ENCODE measurements at places on chromosomes 16 and 17.
A peak's percentile ranks its signal among the peaks of the same experiment; 100 is the strongest.

- DNase-seq, result no peak
These were observed 1.1 kb upstream of the LCMT1 start for GRCh38 chr16:25110387-25110947.

- DNase-seq, result no peak
These were observed 5.7 kb downstream of the SDK2 start for GRCh38 chr17:73638556-73638955.

DNA sequence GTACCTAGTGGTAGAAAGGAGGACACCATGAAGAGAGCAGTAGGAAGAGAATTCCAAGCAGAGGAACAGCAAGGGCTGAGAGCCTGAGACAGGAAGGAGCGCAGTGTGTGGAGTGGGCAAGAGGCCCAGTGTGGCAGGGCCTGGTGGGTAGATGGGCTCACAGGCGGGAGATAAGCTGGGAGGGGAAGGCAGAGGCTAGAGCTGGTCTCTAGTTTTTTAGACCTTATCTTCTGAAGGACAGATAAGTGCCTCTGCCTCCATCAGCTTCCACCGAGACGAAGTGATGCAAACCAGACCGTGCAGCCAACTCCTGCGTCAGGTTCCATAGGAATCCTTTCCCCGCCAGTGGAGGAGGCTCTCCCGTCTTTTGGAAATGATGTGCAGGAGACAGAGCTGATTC lies 33.6 kb downstream of the CDH1 start:
- no peak for DNase-seq

- DNase-seq, result no peak
These were observed 161.2 kb upstream of the IRX3 start for GRCh38 chr16:54447576-54448440.

DNA sequence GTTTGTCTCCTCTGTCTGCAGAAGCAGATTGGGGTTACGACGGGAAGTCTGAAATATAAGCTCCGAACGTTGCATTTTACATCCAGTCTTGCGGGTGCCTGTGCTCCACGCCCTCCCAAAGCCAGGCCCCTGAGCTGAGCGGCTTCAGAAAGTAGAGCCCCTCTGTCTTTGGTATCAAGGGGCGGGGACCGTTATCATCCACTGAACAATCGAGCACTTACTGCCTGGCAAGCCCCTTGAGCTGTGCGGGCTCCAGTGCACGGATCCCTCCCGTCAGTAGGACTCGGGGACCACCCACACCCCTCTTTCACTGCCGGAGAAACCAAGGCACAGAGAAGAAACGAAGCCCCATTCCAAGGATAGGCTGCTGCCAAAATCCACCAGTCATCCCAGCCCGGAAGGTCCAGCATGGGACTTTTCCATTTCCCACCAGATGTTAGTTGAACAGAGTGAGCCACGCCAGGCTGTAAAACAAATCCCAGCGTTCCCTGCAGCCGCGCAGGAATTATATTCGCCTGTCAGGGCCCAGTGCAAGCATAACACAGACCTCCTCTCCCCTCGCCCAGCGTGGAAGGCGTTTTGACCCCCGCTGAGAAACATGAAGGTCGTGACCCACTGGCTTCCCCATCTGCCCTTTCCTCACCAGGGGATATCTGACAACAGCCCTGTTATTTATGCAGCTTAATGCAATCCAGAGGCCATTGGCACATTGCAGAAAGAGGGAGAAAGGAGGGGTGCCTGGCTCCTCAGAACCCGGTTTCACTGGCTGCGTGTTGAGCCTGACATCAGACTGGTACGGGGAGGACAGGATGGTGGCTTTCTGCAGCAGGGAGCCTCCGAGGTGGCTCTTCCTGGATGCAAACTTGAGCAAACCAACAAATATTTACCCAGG lies 212.2 kb upstream of the FOXF1 start:
- DNase-seq, result no peak

GRCh38 chr17:50547736-50548083 lies 736 bp downstream of the SPATA20 start:
- DNase-seq, result no peak

DNA sequence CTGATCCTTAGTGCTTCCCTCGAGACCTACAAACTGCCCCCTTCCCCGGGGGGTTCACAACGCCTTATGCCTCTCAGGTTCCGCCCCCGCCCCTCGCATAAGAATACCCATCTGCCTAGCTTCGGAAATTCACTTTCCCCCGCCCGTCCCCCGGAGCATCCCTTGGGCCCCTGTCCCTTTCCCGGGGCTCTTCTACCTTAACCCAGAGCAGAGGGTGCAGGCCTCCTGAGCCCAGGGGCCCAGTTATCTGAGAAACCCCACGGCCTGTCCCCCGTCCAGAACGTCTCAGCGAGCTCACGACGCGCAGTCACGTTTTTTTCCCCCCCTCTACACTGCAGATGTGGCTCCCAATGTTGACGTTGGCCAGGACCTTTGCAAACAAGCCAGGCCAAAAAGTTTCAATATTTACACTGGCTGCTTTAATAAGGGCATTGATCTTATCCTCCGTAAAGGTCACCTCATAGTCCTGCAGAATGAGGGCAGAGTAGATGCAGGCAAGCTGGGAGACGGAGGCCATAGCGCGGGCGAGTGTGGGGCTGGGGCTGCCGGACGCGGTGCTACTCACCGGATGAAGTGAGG lies 1.4 kb upstream of the NBR1 start:
- DNase-seq, result no peak

DNA sequence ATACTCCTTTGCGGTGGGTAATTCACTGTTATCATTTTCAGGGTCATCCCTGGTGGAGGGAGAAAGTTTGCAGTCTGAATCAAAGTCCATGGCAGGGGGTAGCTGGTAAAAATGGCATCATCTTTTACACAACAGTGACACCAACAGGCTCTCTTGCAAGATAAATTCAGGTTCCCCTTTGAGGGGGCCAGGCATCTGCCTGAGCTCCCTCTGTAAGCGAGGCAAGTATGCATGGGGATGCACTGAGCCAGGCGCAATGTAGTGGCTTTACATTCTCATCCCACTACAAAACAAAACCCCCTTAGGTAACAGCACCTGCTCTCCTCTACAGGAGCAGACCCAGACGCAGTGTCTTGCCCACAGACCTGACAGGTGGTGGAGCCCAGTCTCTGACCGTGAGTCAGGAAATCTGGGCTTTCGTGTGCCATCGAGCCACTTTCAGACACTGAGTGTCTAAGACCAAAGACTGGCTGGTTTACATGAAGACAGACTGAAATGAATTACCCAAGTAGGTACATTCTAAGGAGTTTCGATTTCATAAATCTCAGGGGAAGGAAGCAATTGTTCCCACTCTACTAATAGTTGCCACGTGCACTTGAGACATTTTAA lies 17.7 kb downstream of the LITAFD start:
- DNase-seq, result no peak

GRCh38 chr16:81088836-81089235 lies 7.4 kb downstream of the GCSH start:
- DNase-seq, result no peak

DNA sequence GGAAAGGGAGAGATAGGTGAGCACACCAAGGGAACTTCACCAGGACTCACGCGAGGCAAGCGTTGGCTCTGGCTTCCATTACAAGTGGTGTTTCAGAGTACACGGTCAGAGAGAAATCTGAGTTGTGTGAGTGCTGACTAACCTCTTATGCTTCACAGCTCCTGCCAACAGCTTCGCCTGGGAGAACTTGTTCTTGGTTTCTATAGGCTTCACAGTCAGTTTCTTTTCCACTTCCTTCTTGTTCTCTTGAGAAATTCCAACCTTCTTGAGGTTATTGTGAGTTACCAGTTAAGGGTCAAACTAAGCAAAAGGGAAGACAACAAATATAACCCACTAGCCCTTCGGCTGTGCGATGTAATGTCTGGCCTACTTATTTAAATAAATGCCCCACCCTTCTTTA lies 18.9 kb downstream of the PSME3IP1 start:
- DNase-seq, result no peak

GRCh38 chr17:50459756-50460155 lies 8.9 kb downstream of the CHAD start:
- DNase-seq, result no peak

DNA sequence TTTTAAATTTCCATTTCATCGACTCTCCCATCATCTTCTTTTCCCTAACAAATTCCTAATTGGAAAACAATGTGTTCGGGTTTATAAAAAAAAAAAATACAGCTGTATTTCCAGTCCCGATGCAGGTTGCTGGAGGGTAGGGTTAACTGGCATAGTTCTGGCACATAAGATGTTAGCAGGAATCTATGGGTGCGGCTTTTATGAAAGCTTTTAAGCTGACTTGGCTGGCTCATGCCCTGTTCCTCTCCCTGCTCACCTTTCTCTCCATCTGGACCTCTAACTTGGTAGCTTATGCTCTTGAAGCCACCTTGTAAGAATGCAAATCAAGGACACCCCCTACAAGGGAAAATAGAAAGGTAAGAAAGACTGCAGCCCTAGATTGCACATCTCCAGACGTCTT lies 33.2 kb upstream of the KCNJ2 start:
- DNase-seq, result no peak

DNA sequence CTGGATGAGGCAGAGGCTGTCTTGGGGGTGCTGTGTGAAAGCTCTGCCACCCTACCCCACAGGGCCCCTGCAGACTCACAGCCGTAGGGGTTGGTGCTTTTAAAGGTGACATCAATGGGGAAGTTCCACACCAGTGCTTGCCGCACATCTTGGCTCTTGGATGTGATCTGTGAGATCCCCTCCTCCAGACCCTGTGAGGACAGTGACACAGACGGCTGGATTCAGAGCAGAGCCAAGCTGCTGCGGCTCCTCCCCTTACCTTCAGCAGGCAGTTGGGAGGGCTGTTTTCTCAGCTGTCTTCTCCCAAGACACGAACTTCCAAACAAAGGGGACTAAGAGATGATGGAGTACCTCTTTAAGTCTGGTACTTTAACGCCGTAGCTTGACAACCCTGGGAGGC lies 4.8 kb downstream of the B9D1 start:
- peak; percentile 10 for DNase-seq

- no peak for DNase-seq
These were observed 2.6 kb downstream of the TRIM65 start for GRCh38 chr17:75894049-75894733.

- no peak for DNase-seq
These were observed 474.4 kb downstream of the SLC39A11 start for GRCh38 chr17:72618001-72618509.

DNA sequence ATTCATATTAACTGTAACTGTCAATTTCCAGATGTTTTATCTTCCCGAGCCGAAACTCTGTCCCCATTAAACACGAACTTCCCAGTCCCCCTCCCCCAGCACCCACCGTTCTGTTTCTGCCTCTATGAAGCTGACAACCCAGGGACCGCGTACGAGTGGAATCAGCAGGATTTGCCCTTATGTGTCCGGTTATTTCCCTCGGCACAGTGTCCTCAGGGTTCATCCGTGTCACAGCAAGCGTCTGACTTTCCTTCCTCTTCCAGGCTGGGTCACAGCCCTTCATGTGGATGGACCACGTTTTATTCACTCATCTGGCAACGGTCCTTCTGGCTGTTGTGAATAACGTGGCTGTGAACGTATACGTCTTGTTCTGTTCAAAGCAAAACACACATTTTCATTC lies 31.3 kb downstream of the METRNL start:
- no peak for DNase-seq

DNA sequence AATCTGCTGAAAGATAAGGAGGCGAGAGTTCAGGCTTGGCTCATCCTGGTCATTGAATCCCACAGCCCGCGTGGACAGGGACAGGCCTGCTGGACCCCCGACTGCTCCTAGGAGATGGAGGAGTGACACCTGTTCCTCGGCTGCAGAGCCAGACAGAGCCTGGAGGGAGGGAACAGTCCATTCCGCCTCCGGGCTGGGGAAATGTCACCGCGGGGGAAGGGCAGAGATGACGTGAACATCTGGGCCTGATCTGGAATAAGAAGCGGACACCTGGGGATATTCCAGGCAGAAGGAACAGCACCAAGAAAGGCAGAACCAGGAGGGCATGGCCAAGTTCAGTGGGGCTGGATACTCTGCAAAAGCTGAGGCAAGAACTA lies 1.5 kb downstream of the ZNF747 start:
- DNase-seq, result no peak

All from heart left ventricle (tissue), 16 donors.